ENCODE measurements at places on chromosomes 11 and 22.
A peak's percentile ranks its signal among the peaks of the same experiment; 100 is the strongest.

- no peak for DNase-seq
Observed at GRCh38 chr22:28769394-28770085, 3.0 kb upstream of the CCDC117 start.

- DNase-seq, result no peak
Observed at GRCh38 chr11:612201-612960, 3.4 kb downstream of the IRF7 start.

DNA sequence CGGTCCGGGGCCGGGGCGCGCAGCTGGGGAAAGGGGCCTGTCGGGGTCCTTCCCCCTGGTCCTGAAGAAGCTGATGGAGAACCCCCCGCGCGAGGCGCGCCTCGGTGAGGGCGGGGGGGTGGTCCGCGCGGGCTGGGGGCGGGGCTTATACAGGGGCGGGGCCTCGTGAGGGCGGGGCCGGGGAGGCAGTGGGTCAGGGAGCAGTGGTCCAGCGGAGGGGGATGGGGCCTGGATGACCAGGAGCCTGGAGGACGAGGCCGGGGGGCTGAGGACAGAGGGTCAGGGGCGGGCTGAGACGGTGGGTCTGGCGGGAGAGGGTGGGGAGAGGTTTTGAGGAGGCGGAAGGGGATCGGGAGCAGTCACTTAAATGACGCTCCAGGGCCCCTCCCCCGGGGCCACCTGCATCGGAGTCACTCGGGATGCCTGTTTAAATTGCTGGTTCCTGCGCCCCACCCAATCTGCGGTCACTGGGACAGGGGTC is 396 bp downstream of the TEF start:
- peak; percentile 37 for DNase-seq

DNA sequence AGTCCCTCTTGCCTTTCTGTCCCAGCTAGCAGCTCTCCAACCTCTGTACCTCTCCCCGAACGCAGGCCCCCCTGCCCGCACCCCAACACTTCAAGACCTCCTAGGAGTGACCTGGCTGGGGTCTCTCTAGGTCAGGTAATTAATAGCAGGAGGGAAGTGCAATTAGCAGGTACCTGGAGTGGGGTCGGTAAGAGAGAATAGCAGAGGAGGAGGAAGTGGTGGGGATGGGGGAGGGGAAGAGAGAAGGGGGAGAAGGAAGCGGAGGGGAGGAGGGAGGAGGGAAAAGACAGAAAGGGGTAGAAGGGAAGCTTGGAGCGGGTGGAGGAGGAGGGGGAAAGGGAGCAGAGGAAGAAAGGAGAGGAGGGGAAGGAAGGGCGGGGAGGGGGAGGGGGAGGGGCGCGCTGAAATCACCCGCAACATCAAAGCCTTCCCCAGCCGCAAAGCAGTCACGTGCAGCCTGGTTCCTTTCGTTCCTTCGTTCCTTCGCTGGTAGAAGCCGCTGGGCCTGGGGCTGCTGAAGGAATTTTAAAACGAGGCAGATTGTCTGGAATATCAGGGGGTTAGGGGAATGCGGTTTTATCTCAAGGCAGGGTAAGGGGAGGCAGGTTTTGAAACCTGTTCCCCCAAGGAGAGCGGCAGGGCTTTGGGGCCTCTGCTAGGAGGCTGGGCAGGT is 29.3 kb upstream of the TCF20 start:
- DNase-seq, result peak; percentile 51

Data from activated T-helper 1 cell treated with Interleukin-2 at 50 U/mL for 16 hours (primary cell).